Activated T-helper 9 cell treated with anti-CD3 and anti-CD28 coated beads, Interleukin-2, amount 50 U/mL, for 16 hours (primary cell): ENCODE measurements at places on chromosomes 7 and 10.

- DNase-seq = no peak
Observed at GRCh38 chr10:132562916-132563456, 25.4 kb downstream of the INPP5A start.

- DNase-seq = no peak
Observed at GRCh38 chr7:95527033-95527775, 41.5 kb downstream of the ASB4 start.

GRCh38 chr7:82998436-82998835, 164.2 kb downstream of the PCLO start:
- no peak for DNase-seq

DNA sequence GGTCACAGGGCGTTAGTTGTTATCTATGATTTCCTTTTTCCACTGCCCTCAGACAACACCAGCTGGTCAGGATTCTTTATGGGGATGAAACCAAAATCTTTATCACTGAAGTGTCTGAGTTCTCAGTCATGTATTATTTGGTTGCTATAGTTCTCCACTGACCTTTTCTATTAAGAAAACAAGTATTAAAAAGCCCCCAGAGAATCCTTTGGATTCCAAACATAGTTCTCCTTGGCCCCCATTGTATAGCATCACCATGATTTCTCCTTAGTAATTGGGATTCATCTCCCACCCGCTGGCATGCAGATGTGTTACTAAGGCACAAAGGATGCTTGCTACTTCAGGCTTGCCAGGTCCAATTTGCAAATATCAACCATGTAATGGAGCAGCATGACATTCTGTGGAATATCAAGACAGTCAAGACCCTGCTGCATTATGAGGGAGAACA, 94.3 kb downstream of the IQUB start:
- DNase-seq = no peak

GRCh38 chr7:124246262-124246863, 213.5 kb upstream of the TMEM229A start:
- DNase-seq = no peak

DNA sequence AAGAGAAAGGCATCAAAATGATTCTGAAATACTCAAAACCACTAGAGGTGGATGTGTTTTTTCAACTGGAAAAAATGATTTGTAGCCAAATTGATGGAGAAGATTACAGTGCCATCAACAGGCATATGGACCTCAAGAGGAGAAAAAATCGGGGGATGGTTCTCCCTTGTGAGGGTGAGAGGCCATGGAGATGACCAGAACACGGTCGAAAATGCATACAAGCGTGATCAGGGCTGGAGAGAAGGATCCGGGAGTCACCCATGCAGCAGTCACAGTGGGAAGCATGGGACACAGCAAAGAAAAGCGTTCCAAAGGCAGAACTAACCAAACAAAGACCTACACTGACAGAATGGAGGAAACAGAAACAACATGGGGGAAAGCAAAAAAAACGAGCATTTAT, 80.3 kb downstream of the SLC37A3 start:
- DNase-seq = no peak
